EL (cell line): ENCODE measurements at places on chromosomes 4 and X.

DNA sequence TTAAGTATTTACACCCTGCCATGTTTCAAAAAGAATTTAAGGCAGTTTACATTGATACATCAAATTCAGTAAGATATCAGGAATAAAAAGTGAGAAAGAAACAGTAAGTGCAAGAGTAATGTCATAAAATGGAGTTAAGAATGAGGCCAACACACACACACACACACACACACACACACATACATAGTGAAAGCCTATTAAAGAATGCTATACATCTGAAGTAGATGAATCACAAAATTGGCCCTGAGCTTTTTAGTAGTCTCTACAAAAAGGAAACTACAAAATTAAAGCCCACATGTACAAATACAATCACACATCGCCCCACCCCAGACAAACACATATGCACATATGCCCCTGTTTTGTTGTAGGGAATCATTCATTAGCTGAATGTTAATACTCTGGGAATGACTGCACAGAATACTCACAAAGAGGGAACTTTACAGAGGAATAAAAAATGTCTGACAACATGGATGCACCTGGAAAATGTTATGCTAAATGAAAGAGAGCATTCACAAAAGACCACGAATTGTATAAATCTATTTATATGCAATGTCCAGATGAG, 428.8 kb downstream of the IL15 start:
- peak; percentile 26 for DNase-seq

GRCh38 chrX:10177601-10178000, 20.8 kb downstream of the CLCN4 start:
- no peak for DNase-seq

- DNase-seq: peak; percentile 4
Observed at GRCh38 chr4:93897559-93897958, 69.0 kb downstream of the ATOH1 start.

DNA sequence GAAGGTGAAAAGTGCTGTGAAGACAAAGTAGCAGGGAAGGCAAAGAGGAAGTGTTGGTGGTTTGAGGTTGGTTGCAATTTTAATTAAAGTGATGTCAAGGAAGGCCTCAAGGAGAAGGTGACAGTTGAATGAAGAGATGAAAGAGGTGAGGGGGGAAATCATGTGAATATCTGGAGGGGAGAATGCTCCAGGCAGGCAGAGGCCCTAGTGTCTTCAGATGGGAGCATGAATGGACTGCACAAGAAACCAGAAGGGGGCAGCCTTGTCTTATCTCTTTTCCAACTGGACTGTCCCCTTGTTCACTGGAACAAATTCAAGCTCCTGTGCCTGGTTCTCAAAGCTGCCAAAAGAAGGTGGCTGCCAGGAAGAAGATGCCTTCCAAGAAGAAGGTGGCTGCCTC, 68.4 kb downstream of the MAOB start:
- DNase-seq: peak; percentile 4

DNA sequence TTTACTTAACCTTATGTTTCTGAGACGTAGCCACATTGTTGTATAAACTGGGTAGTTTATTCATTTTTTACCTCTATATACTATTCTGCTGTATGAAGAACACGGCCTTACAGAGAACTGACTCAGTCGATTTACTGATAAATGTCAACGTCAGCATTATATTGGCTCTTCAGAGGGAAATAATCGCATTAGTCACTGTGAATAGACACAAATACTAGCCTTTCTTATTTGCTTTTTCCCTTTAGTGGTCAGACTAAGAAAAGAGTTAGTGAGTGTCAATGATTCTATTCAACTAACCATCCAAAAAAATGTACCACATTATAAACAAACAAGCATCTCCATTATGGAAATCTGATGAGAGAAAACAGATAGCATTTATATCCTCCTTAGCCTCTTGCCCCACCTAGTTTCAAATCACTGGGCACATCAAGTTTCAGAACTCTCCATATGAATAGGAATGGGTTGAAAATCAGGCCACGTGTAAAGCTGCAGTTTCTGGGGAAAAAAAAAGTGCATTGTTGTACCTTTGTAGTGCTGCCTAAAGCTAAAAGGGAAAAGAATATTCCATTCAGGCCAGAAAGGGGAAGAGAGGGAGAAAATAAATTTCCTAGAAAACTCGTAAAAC, 146.7 kb upstream of the VCX3A start:
- DNase-seq: no peak

DNA sequence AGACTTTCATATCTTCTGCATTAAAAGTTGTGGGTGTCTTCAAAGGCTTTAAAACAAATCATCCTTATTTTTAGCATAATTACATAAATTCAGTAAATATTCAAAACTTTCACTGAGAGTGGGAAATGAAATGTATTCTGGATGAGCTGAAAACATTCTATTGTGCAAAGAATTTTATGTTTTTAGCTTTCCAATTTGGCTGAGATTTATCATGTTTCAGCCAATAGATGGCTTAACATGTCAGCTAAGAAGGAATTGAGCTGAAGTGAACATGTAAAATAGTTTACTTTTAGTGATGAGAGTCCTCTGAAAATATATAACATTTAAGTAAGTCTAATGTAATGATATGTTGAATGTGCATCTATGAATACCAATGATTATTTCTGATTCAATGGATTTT, 213.5 kb upstream of the GIMD1 start:
- no peak for DNase-seq

DNA sequence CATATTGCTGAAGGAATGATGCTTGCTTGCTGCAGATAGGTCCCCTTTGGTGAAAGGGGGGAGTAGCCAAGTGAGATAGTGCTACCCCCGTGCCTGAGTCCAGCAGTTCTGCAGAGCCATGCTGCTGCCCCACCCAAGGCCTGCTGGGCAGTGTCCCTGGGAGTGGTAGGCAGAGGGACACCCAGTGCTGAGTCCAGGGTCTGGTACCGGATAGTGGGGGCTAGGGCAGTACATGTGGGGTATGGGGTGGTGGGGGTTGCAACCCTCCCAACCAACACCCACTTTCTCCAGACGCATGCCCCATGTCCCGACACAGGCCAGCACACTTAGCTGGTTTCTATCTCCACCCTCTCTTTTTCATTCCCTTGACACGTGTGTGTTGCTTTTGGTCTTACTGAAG, 62.0 kb upstream of the TLR2 start:
- DNase-seq: no peak

GRCh38 chrX:20355187-20355586, 88.5 kb upstream of the RPS6KA3 start:
- DNase-seq: no peak

GRCh38 chr4:98626350-98626749, 32.1 kb downstream of the TSPAN5 start:
- DNase-seq: peak; percentile 88

DNA sequence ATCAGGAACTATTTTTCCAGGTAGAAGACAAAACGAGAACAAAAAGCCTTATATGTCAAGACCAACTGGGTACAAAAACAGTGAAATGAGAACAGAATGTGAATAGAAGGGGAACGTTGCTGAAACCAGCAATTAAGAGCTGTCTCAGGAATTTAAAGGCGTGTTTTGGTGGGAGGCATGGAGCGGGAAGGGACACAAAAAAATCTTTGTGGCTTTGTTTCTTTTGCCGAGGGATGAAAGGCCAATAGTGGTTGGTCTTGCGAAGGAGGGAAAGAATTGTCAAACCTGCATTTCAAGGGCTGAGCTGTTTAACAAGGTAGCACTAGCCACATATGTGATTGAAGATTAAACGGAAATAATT, 103.8 kb downstream of the USP46 start:
- DNase-seq: no peak

DNA sequence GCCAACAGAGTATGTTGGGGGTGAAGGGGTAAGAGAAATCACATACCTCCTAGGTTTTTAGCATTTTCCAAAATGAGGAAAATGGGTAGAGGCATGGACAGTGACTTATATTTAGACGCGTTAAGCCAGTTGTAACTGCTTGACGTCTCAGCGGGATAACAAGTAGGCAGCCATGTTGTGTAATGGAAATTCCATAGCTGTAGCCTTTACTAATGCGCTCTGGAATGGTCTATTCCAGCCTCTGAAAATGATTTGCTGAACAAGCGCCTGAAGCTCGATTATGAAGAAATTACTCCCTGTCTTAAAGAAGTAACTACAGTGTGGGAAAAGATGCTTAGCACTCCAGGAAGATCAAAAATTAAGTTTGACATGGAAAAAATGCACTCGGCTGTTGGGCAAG, 135.5 kb downstream of the PTTG2 start:
- DNase-seq: no peak

DNA sequence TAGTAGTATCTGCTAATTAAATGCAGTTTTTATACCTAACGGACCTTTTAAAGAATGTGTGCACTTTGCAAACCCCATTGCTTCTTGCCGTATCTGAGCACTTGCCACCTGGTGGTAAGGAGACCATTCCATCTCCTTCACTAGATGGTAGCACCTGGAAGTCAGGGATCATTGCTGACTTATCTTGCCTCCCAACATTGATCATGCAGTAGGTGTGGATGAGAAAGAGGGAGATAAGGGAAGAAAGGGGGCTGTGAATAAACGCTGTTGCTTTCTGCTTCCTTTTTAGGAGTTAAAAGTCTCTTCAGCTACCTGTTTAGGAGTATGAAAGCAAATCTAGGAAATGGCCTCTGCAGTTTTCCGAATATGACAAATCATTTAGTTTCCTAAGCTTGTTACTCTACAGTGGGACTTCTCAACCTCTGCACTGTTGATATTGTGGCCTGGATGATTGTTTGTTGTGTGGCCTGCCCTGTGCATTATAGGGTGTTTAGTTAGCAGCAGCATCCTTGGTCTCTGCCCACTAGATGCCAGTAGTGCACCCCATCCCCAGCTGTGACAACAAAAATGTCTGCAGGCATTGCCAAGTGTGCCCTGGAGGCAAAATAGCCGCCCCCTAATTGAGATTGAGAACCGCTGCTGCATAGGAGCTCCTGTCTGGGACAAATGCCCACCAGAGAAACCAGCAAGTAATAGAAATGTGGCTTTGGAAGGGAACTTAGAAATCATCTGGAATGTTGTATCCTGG, 38.8 kb downstream of the GAB1 start:
- peak; percentile 56 for DNase-seq

DNA sequence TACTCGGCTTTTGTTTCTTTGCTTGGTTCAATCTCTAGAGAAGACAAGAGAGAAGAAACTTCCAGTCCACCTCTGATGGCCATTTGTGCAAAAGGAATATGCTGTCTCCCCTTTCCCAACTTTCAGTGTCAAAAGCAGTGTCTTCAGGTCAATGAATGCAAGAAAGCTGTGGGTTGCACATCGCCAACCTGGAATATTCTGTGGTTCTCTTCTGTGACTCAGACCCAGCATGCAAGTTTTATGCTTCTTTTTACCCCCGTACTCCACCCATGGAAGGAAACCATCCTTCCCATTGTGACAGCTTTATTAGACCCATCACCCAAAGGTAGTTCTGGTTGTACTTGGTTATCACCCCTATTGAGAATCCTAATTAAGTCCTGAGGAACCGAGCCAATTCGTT, 135.6 kb upstream of the MBNL3 start:
- no peak for DNase-seq

DNA sequence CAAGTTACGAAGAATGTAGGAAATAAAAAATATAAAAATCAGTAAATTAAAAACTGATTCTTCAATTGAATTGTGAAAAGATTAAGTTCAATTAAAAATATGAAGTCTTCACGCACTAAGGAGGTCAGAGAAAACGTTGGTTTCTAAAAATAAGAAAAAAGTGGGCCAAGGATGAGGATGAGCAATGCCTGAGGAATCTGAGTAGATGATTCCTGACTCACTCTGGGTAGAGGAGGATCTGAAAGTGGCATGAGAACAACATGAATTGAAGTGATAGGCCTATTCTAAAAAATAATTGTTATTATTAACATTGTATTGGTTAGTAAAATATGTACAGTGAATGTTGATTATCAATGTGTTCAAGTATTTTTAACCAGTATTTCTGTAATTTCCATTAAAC, 444.2 kb downstream of the GRIA2 start:
- DNase-seq: peak; percentile 72

GRCh38 chr4:41384992-41385391, 128.3 kb downstream of the UCHL1 start:
- DNase-seq: peak; percentile 50

GRCh38 chr4:164866817-164867490, 10.0 kb upstream of the APELA start:
- peak; percentile 0 for DNase-seq

- DNase-seq: no peak
Observed at GRCh38 chr4:152221816-152222516, 313.9 kb downstream of the FBXW7 start.

GRCh38 chr4:112817933-112818593, 181.1 kb downstream of the LARP7 start:
- DNase-seq: peak; percentile 86

DNA sequence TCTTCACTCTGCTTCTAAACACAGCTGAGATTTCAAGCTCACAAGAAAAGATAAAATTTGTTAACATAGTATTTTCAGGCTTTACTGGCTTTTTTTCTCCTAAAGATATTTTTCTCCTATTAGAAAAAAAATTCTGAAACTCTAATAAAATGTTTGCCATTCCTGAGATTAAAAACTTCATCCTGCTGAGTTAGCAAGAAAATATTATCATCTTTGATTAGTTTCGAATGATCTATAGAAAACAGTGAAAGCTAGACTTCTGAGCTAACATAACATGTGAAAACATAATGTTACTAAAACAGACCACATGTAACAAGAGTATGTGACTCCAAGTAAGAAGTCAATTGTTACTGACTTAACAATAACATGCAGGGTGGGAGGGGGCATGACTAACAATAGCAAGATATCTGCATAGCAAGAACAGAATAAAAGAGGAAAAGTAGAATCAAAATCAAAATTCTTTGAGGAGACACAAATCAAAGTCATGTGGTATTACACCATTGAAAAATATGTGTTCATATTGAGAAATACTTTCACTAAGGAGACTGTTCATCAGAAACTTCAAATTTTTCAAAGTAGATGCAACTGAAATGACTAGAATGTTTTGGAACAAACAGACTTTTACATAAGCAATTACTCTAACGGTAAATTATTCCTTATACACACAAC, 14.5 kb downstream of the TBCK start:
- no peak for DNase-seq

DNA sequence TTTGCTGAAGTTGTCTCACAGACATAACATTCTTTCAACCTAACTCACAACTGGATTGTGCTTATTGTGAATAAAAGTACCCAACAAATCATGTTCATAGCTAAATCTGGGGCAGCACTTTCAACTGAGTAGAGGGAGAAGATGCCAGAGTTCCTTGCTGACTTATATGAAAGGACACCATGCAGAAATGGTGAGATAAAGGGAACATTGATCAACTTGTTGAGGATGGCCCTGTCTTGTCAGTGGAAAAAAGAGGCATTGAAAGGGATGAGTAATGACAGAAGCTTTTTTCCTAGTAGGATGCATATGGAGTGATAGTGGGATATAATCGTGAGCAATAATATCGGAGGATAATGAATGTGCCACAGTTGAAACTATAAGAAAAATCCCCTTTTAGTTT, 221.7 kb downstream of the ARHGAP24 start:
- no peak for DNase-seq

- DNase-seq: peak; percentile 72
Observed at GRCh38 chr4:174283507-174284471, at the start of the genes CEP44 and FBXO8. TSS of gene CEP44 (plus strand) at chr4:174283911. CDS start at chr4:174299122, 15,211 bp downstream. TSS of gene FBXO8 (minus strand) at chr4:174283667. CDS start at chr4:174263092, 20,575 bp downstream.

GRCh38 chr4:166518776-166519175, 645.7 kb downstream of the TLL1 start:
- no peak for DNase-seq
